NCI-H1105 (cell line): ENCODE measurements at places on chromosomes 3 and 15.
A peak's percentile ranks its signal among the peaks of the same experiment; 100 is the strongest.

DNA sequence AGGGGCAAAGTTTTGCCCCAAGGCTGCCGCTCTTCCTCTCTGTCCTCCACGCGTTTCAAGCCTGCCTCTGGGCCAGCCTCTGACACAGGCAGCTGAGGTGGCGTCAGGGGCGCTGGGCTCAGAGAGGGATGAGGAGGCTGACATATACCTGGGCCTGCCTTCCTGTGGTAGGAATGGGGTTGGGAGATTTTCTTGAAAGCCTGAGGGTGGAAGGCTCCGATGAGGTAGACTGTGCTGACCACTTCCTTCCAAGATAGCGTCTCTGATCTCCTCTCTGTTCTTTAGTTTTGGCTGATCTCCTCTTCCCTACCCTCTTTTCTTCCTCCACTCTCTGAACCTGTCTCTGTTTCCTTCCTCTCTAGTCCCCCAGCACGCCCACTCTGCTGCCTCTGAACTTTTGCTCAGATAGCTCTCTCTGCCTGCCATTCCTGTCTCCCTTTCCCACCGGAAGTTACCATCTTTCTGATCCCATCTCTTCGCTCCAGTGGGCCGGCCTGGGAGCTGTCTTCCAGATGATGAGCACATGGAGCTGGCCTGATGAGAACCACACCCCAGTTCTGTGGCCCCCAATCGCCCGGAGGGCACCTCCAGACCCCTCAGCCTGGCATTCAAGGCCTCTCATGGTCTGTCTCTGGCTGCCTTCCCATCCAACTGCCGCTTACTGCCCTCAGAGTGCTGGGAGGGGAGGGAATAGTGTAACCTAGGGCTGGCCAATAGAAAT lies 32.5 kb upstream of the LCTL start:
- no peak for DNase-seq

- no peak for DNase-seq
Observed at GRCh38 chr15:40826423-40827075, 2.0 kb downstream of the PPP1R14D start.

DNA sequence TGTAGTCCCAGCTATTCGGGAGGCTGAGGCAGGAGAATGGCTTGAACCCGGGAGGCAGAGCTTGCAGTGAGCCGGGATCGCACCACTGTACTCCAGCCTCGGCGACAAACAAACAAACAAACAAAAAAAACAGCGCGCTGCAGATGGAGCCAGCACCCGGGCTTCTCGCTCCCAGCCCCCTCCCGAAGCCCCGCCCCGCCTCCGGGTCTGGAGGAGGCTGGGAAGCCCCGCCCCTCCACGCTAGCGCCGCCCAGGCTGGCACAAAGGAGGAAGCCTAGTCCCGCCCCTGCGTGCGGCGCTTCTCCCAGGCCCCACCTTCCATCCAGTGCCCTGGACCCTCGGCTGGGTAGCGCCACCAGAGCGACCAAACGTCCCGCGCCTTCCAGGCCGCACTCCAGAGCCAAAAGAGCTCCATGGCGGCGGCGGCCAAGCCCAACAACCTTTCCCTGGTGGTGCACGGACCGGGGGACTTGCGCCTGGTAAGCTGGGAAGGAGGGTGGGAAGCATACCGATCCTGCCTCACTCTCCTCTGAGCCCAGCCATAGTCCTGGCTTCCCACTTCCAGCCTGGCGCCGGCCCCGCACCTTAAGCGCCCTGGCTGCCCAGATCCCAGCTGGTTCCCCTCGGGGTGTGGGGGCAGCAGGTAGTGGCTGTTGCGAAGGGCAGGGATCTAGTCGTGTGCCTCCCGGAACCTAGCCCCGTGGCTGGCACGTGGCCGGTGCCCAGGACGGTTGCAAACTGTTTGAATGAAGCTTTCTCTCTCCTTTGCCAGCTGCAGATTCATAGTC lies at the start of gene SORD:
Gene SORD, plus strand, starts transcription at position 325 of the 788 bp plus-strand sequence. Its CDS starts 89 bp downstream, at position 414.
- DNase-seq = peak; percentile 69

GRCh38 chr15:92917598-92918407 lies 17.7 kb downstream of the CHD2 start:
- peak; percentile 72 for DNase-seq
